ENCODE measurements at places on chromosomes 4 and X.

- no peak for DNase-seq
These were observed 85.1 kb downstream of the SLC10A7 start for GRCh38 chr4:146436423-146437162.

DNA sequence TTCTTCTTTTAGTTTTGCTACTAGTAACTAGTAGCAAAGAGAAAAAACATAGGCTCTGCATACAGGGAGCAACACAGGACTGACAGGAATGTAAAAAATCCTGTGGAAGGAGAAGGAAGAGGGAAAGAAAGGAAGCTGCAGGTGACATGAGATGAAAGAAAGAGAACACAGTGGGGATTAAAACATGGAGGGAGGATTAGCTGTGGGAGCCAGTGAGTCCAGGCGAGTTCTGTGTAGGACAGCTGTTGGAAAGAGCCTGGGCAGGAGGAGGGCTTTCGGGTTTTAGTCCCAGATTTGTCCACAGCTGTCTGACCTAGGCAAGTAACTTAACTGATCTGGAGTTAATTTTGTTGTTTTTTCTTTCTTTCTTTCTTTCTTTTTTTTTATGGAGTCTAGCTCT is 21.6 kb downstream of the CCNG2 start:
- DNase-seq = no peak

GRCh38 chrX:71809886-71810285 is 46.7 kb downstream of the CXorf49B start:
- DNase-seq = no peak

- no peak for DNase-seq
These were observed 139.1 kb downstream of the MAB21L2 start for GRCh38 chr4:150720973-150721518.

DNA sequence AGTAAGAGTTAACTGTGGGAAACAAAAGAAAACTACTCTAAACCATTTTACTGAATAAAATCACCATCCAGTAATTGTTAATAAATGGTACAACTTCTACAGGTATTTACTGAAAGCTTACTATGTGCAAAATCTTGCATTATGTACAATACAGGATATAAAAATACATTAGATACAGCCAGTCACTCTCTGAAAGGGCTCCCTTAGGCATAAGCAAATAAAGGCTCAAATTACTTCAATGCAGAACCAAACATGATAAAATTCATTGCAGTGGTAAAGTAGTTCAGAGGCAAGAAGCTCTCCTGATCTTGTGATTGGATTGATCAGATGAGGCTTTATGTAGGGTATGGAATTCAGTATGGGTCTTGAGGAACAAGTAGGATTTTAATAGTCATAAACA is 100.2 kb downstream of the KLHL13 start:
- no peak for DNase-seq

DNA sequence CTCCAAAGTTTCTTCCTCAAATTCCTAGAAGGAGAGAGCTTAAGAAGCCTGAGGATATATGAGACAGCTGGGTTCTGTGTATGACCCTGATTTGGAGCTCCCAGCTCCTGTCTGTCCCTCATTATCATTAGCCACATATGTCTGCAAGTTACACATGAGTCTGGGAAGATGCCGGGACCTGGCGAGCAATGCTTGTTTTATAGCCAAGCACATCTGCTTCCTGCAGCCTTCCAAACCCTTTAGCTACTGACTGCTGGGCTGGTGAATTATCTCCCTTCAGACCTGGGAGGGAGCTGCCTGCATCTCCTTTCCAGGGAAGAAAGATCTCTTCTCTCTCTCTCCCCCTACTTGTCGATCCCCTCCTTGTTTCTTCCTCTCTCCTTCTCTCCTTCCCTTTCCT is 556.7 kb upstream of the BOD1L1 start:
- DNase-seq = no peak

DNA sequence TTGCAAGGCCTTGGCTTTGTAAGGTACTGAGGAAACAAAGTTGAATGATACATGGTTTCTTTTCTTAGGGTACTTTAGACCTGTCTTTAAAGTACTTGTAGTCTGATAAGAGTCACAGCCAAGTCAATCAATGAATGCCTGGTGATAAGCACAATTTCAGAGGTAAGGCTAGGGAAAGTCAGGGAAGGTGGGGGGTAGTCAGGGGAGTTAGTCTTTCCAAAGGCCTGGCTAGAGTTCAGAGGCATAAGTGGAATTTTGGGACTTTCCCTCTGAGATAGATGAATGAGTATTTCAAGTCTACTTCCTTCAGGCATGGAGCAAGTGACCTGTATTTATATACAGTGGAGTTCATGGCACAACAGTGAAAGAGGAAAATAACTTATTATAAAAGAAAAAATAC is 78.3 kb downstream of the SLC4A4 start:
- DNase-seq = no peak

- DNase-seq = no peak
These were observed 20.4 kb upstream of the SCD5 start for GRCh38 chr4:82818664-82819662.

GRCh38 chr4:106704253-106704870 is 331.8 kb downstream of the DKK2 start:
- no peak for DNase-seq

- DNase-seq = no peak
These were observed 75.3 kb upstream of the FTHL17 start for GRCh38 chrX:31147175-31147574.
